ENCODE measurements at places on chromosomes 5 and 9. TPM values are rescaled to one million over a fixed set of nuclear protein-coding genes. Genes with fewer than 3 reads are reported as not detected.

FRMPD1 gene
- 0.01 TPM for polyA plus RNA-seq

IFNA2 gene
- polyA plus RNA-seq: not detected

IFNK gene
- polyA plus RNA-seq: not detected

C9orf78 gene
- polyA plus RNA-seq: 55.4 TPM

CCDC192 gene
- 0.92 TPM for polyA plus RNA-seq

ROPN1L gene
- not detected for polyA plus RNA-seq

REEP2 gene
- polyA plus RNA-seq: 3.5 TPM

IFNA17 gene
- polyA plus RNA-seq: not detected

C5orf24 gene
- 34.1 TPM for polyA plus RNA-seq

AP3B1 gene
- 14.5 TPM for polyA plus RNA-seq

CDC20B gene
- not detected for polyA plus RNA-seq

SLC34A3 gene
- polyA plus RNA-seq: not detected

FOXE1 gene
- not detected for polyA plus RNA-seq

ELAVL2 gene
- 0.45 TPM for polyA plus RNA-seq

TPM2 gene
- polyA plus RNA-seq: 716 TPM

FCN2 gene
- not detected for polyA plus RNA-seq

CRAT gene
- polyA plus RNA-seq: 28.7 TPM

ENTPD8 gene
- polyA plus RNA-seq: not detected

SPINK4 gene
- polyA plus RNA-seq: not detected

SOWAHA gene
- 0.07 TPM for polyA plus RNA-seq

TLX3 gene
- polyA plus RNA-seq: 0.05 TPM

POLK gene
- 17.1 TPM for polyA plus RNA-seq

CD274 gene
- polyA plus RNA-seq: 0.57 TPM

TRIM14 gene
- 24.0 TPM for polyA plus RNA-seq

GDA gene
- polyA plus RNA-seq: 0.02 TPM

GSN gene
- polyA plus RNA-seq: 370 TPM

CDC25C gene
- 0.06 TPM for polyA plus RNA-seq
